MG63 (cell line): ENCODE measurements at places on chromosomes 4 and X. TPM values are rescaled to one million over a fixed set of nuclear protein-coding genes. Genes with fewer than 3 reads are reported as not detected.
A peak's percentile ranks its signal among the peaks of the same experiment; 100 is the strongest.

GABRG1 gene
- not detected in 2 replicates for total RNA-seq

DNA sequence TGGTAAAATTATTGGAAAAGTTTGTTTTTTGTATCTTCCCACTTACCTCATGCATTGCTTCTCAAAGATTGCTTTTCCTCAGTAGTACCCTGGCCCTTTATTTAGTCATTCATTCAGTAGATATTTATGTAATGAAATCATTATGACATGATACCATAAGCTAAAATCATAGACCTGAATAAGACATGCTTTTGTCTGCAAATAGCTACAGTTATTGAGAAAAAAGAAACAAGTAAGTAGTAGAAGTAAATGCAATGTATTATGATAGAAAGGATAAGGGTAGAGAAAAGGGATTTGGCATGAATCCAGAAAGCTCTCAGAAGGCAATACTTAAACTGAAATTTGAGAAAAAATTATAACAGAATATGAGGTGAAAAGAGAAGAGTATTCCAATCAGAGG lies 352.5 kb downstream of the GPM6A start:
- no peak for DNase-seq

MBNL3 gene
- total RNA-seq = 0.79 and 1.4 TPM in 2 replicates

GPRIN3 gene
- not detected in 2 replicates for total RNA-seq

EFHC2 gene
- 0.07 and 0.43 TPM in 2 replicates for total RNA-seq

- DNase-seq = no peak
Measured at GRCh38 chr4:15162465-15163283, 160.4 kb downstream of the CPEB2 start.

- DNase-seq = no peak
Measured at GRCh38 chrX:35842674-35843073, 44.5 kb downstream of the MAGEB16 start.

GUCY1A1 gene
- 1.8 TPM in 1 of 2 replicates, not detected in the other for total RNA-seq

- DNase-seq = no peak
Measured at GRCh38 chrX:30153881-30154260, 61.5 kb upstream of the MAGEB2 start.

UGT2B11 gene
- total RNA-seq = not detected in 2 replicates

TMSB15B gene
- total RNA-seq = 8.6 and 44.0 TPM in 2 replicates

KIAA1210 gene
- not detected in 2 replicates for total RNA-seq

SYP gene
- total RNA-seq = 0.17 and 0.63 TPM in 2 replicates

- DNase-seq = peak; percentile 17
Measured at GRCh38 chrX:49291615-49292337, 11.7 kb upstream of the GAGE10 start.

- DNase-seq = no peak
Measured at GRCh38 chr4:89254847-89255246, 52.8 kb downstream of the GPRIN3 start.

FOXR2 gene
- total RNA-seq = not detected in 2 replicates
